ENCODE measurements at places on chromosomes 16 and 17.

GRCh38 chr16:49697631-49698452 lies 158.1 kb downstream of the ZNF423 start:
- DNase-seq = no peak

- DNase-seq = no peak
These were observed 32.0 kb downstream of the SMPD3 start for GRCh38 chr16:68416057-68417046.

- no peak for DNase-seq
These were observed 18.0 kb downstream of the TMEM114 start for GRCh38 chr16:8572063-8572918.

DNA sequence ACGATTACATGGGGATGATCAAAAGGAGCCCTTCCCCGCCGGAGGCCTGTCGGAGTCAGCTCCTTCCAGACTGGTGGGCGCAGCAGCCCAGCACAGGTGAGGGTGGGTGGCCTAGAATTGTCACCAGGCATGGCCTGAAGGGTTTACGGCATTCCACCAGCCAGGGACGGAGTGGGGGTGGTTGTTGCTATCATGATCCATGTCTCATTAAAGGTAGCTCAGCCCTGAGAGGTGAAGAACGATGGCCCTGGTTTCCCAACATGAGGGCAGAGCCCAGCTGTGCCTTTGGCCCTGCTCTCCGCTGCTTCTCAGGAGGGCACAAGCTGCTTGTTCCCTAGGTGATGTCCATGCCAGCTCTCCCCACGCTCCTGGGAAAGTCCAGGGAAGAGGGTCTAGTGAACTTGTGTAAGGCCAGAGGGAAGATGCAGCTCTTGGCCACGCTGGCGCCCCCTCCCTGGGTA lies 14.2 kb downstream of the IRF8 start:
- no peak for DNase-seq

DNA sequence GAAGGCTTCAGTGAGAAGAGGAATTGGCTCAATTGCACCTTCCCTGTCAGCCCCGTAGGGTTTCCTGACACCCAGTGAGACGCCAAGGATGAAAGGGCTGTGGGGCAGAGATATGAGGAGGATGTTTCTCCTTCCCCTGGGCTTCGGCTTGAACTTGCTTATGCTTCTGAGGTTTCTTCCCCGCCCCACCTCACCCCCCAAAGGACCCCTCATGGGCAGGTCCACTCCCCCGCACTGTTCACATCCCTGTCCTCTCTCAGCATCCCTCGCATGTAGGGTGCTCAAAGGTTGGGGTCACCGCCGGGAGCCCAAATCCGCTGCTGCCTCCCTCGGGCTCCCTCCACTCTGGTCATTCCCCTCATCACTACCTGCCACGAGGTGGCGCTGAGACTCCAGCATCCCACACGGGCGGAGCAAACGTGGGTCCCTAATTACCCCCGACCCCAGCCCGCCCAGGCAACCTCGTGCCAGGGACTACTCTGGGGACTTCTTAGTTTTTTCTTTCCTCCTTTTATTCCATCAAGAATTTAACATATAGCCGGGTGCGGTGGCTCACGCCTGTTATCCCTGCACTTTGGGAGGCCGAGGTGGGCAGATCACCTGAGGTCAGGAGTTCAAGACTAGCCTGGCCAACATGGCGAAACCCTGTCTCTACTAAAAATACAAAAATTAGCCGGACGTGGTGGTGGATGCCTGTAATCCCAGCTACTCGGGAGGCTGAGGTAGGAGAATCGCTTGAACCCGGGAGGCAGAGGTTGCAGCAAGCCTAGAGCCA lies 3.3 kb upstream of the TRARG1 start:
- peak; percentile 57 for DNase-seq

GRCh38 chr17:81392909-81393654 lies 2.2 kb upstream of the BAHCC1 start:
- no peak for DNase-seq

All from hematopoietic multipotent progenitor cell treated with erythropoietin and hydrocortisone succinate and interleukin-3 and kit ligand, for 8 days (in vitro differentiated cells).